ENCODE measurements at places on chromosomes 16 and 17.

DNA sequence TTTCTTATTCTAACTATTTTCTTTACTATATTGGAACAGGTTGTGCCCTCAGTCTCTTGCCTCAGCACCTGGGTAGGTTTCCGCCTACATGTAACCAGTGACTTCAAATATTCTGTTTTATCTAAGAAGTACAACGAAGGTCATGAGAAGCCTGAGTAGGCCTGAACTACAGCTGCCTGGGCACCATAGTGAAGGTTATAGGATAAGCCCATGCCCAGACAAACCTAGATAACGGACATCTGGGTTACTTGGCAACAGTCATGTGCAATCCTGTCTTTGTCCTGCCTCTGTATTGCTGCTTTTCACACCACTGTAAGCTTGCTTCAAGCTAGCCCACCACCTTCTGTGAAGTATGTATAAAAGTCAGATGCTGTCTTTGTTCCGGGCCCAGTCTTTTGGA, 25.4 kb upstream of the ARL4D start:
- no peak for DNase-seq

DNA sequence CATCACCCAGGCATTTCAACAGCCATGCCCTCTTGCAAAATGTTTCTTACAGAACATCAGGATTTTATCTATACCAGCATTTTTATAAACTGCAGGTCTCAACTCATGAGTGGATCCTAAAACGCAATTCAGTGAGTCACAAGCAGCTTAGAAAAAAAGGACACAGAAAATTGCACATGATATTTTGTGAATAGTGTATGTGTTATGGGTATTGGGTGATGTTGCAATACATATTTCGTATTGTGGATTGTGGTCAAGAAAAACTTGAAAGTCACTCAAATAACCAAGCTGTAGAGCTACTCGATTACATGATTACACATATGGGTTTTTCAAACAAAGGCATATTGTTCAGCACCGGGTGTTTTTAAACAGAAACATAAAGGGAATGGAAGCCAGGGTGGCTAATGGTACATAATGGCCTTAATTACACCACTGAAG, 1.4 kb downstream of the WIPI1 start:
- peak; percentile 55 for DNase-seq

DNA sequence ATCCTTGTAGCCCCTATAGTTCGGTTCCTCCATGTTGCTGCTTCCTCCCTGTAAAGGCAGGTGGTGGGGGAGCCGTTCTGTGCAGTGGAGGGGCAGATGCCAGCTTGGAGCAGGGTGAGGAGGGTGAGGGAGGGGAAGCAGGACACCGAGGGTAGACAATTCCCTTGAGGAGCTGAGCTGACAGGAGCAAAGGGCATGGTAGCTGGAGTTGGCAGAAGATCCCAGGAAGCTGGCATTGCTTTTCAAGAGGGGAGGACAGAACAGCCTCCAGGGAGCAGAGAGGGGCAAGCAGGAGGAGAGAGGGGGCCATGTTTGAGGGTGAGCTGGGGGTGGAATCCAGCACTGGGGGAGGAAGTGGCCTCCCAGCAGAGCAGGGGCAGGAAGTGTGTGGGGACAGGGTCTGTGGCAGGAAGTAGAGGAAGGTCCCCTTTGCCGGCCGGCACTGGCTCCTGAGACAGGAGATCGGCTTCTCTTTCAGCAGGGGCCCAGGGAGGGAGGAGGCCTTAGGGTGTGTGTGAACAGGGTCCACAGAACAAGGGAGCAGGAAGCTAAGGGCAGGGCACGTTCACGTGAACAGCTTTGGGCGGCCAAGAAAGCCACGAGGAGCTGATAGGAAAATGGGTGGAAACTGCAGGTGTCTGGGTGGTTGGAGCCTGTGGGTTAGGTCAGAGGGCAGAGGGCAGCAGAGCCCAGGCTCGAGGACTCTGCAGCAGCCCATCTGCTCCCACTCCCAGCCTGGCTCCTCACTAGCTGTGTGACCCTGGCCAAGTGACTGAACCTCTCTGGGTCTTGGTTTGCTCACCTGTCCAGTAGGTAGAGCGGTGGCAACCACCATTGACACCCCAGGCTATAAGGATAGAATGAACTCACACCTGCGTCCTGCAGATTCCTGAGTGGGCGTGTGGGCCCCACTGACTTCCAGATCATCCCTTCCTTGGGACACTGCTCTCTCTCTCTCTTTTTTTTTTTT, 17.5 kb upstream of the SPNS2 start:
- no peak for DNase-seq

DNA sequence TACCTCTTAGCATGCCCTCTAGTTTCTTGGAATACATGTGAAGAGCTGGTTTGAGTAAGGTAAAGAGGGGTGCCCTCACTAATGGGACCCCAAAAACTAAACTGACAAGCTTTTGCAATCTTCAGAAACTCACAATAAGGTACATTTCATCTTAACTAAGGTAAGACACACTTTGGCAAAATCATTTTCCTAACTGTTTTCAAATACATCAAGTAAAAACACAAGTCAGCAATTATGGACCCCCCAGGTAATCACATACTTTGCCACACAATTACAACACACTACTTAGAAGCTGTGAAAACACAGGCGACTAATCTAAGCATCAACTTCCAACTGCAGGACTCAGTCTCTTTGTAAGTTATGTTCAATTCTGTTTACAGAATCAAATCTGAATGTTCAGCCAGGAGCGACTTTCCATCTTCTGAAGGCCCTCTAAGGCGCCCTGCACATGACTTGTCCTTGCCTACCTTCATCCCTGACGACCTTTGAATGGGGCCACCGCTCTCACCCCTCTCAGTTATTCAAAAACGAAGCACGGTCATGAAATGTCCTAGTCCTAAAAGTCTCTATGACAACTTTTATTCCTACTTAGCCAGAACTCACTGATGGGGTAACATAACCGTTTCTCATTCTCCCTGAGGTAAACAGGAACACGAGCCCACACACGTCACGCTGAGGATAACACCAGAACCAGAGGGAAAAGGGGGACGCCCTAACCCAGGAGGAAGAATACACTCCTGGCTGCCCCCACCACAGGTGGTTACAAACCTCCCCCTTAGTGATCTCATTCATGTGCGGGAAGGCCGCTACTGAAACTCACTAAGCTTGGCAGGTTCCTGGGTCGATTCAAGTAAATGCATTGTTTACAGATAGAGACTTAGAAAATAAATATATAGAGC, 5.5 kb downstream of the CREBBP start:
- no peak for DNase-seq

DNA sequence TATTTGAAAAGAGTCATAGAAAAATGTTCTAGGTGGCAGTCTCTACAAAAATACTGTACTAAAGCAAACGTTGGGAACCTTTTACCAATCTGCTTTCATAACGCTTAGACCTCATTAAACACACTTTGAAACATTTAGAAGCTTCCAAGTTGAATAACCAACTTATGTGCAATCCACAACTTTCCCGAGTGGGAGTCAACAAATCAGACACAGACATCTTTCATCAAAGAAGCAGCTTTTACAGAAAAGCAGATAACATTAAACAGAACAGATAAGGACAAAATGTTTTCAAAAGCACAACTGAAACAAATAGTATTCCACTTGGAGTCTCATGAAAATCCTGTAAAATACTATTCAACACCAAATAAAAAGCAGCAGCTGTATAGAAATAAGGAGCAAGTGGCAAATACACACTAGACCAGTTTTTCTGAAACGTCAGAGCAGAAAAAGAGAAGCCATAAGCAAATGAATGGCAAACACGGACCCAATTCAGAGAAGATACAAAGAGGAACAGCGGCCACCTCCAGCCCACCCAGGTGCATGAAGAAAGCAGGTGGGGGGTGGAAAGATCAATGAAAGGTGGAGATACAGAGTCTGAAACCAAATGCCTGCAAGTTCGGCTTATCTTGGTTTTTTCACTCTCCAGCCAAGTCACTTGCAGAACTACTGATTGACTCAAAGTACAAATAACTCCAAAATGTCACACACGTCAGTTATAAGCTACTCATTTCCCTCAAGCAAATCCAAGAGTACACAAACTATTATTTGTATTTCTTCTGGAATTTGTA, 18.4 kb upstream of the FBF1 start:
- no peak for DNase-seq

GRCh38 chr17:67105213-67105612, 60.9 kb downstream of the CACNG1 start:
- DNase-seq: peak; percentile 38

GRCh38 chr16:2467528-2468232, 3.4 kb upstream of the NTN3 start:
- no peak for DNase-seq

GRCh38 chr17:63696381-63696961, 3.5 kb downstream of the LIMD2 start:
- no peak for DNase-seq

DNA sequence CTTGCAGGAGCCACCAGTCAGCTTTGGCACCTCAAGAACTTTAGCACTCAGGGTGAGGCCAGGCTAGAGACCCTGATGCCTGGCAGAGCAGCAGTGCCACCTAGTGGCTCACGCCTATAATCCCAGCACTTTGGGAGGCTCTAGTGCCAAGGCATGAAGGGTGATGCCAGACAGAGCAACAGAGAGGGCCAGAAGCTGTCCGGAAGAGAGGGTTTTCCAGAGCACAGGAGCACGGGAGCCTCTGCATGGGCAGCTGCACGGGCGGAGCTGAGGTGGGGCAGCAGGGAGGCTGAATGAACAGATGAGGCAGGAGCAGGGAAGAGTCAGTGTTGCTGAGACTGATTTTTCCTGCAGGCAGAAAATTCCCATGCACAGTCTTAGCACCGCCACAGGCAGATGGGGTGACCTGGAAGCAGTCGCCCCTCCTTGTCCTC, 38.9 kb downstream of the MYH3 start:
- no peak for DNase-seq

DNA sequence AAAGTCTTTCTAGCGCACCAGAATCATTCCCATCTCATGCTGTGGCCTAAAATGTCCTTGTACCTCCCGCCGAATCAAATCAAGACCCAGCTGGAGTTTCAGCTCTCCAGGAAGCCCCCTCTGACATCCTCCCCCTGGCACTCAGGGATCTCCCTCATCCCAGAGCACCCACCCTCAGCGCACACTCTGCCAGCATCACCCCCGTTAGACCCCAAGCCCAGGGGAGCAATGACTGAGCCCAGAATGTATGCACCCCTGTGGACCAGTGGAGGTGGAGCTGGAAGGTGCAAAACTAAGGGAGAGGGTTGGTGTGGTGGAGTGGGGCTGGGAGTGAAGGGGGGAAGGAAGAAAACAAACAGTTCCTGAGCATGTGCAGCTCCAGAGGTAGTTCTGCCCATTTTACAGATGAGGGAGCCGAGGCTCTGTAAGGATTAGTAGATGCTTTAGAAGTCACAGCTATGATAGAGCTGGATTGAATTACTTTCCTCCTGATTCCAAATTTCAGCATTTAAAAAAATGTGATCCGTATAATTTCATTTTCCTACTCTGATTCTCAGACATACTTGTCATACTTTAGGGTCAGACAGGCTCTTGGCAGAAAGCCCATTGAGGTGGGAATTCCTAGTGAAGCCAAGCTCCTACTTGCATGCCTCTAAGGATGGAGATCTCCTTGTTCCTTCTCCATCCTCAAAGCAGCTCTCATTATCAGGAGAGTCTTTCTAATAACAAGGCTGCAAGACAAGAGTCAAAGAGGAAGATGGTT, 242.7 kb downstream of the KATNIP start:
- DNase-seq: no peak

DNA sequence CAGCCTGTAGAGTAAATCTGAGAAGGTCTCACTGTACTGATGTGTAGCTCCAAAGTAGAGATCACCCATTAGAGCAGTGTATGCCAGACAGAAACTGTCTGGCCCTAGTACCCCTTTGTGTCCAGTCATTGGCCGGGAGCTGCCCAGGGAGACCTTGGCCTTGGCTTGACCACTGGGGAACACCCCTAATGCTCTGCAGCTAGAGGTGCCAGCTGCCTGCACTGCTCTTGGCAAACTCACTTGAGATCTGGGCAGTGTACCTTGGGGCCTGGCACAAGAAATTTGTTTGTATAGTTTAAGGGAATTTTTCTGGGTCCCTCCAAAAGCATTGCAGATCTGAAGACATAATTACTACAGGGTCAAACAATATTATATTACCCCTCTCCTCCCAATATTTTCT, 78.7 kb upstream of the MPHOSPH6 start:
- no peak for DNase-seq

GRCh38 chr16:19513377-19514053, 8.4 kb downstream of the GDE1 start:
- no peak for DNase-seq

DNA sequence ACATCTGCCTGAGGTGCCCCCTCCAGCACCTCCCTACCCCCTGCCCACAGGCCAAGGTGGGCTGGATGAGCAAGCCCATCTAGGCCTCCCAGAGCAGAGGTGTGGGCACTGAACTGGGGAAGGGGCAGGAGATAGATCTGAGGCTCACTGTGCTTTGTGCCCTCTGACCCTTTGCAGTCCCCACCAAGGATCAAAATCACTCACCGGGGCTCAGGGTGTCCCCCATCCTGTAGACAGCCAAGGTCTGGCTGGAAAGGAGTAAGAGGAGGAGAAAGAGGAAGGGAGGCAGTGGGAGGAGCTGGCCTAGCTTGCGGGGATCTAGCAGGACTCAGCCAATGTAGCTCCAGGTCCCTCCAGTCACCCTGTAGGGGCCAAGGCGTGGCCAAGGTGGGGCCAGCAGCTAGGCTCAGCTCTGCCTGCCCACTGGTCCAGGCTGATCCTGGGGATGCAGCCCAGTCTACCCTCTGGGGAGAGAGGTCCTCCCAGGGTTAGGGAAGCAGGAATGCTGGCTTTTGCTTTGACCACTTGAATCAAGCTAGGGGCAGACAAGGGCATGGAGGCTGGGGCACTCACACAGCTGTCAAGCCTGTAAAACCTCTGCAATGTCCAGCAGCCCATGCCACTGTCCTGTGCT, 1.8 kb downstream of the SLC12A4 start:
- no peak for DNase-seq

DNA sequence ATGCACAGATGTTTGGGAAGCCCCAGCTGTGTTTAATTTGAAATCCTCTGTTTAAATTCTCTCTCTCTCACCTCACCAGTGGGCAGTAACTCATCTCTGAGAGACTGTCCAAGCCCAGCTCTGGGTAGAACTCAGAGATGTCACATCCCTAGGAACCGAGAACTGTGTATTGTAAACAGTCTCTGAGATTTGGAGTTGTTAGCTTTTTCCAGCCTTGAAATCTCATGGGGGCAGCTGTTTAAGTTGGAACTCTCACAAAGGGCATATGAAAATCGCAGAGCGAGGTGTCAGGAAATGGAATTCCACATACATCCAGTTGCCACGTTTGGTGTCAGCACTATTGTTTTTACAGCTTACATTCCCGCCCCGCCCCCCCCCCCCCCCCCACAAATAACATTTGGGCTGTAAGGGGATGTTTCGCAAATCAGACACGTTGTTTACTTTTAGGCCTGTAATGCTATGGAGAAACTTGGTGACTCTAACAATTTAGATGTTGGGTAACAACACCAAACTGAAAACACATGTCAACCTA, 34.3 kb downstream of the VPS35L start:
- DNase-seq: peak; percentile 58

Data from BJ (cell line).